ENCODE measurements at places on chromosomes 16 and 17.

GRCh38 chr17:80111702-80112470 lies 10.5 kb downstream of the GAA start:
- no peak for DNase-seq

- no peak for DNase-seq
These were observed 4.7 kb downstream of the SLC47A1 start for GRCh38 chr17:19538095-19539039.

- peak; percentile 26 for DNase-seq
These were observed 42.1 kb upstream of the GPRC5B start for GRCh38 chr16:19926449-19927390.

DNA sequence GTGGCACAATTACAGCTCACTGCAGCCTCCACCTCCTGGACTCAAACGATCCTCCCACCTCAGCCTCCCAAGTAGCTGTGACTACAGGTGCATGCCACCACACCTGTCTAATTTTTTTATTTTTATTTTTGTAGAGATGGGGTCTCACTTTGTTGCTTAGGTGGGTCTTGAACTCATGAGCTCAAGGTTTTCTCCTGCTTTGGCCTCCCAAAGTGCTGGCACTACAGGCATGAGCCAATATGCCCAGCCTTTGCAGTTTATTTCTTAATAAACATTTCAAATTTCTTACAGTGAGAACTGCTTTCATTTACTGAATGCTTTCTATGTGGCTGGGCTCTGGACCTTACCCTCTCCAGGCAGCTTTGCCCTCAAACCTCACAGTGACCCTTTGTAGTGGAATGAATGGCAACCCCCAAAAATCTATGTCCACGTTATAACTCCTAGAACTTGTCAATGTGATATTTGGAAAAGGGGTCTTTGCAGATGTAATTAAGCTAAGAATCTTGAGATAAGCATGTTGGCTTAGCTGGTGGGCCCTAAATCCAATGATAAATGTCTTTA lies 1.6 kb upstream of the TNP2 start:
- DNase-seq: no peak

- DNase-seq: no peak
These were observed 79.1 kb downstream of the RAB11FIP4 start for GRCh38 chr17:31470592-31470991.

DNA sequence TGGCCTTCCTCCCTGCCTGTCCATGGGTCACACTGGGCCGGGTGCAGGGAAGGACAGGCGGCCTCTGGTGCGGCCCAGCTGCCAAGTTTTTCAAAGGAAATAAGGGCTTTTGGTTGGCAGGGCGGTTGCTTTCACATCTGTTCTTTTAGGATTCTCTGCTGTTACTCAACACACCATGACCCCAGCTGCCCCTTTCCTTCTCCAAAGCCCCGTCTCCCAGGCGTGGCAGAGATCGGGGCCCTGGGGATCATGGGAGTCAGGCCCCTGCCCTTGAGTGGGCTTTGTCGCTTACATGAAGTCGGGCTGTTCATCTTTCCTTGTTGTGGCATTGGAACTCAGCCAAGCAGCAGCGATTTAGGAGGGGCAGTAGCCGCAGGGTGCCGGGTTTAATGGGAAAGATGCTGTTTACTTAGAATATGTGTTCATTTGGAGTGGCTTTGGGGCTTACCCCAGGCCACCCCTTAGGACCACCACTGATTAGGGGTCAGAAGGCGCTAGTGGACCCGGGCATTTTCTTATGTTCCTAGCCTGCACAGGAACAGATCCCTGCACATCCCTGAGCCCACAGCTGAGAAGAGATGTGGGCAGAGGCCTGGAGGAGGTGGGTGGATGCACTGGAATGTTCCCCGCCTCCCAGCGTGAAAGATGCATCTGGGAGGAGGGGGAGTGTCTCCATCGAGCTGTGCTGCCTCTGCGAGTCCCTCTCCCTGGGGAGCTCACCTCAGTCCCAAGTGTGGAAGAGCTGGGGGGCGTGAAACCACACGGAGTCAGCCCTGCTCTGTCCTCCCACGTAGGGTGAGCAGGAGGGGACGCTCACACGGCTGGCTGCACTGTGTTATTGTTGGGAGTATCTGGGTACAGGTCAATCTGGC lies 6.8 kb upstream of the ADCY7 start:
- no peak for DNase-seq

DNA sequence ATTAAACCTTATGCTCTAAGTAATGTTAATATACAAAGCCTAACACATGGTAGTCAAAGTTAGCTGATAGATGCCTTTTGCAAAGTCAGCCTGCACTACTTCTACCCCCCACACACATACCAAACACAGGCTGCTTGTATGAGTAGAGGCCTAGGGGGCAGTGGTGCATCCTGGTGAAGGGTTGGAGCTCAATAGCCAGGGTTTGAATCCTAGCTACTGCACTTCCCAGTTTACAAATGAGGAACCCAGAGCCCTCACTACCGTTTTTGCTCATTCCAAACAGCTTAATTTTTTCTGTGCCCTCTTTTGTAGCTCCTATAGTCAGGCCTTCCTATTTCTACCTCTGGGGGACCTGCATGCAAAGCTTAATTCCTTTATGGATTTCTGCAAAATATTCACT lies 18.9 kb upstream of the HYDIN start:
- no peak for DNase-seq

DNA sequence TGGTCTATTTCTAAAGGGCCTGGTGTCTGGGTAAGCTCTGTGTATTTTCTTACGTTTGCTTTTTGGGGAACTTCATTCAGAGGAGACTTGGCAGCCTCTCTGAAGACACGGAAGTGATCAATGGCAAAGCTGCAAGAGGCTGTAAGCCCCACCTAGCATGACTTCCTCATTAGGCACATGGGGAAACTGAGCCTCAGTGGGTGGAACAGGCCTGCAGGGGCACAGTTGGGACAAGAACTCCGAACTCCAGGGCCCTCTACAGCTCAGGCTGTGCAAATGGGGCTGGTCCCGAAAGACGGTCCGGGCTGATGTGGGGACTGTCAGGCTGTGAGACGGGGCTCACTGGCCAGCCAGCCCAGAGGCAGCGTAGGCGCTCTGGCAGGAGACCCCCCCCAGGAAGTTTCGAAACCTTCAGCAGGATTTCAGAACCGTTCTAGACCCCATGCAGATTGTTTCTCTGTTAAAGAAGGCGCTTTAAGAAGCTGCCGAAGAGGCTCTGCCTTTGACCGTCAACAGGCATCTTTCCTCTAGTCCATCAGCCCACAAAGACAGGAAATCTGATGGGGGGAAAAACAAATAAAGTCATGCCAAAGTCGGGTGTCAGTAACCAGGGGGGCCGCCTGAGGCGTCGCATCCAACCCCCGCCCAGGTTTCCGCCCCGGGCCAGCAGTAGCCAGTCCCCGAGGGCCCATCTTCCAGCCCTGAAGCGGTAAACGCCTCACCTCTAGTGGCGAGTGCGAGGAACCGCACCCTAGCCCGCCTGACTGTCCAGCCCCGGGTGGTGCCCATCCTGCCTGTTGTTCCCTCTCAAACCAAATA lies 79.8 kb upstream of the TBC1D3K start:
- DNase-seq: peak; percentile 14
